Mucosa of descending colon (tissue), 3 donors: ENCODE measurements at places on chromosomes 7 and 10. TPM values are rescaled to one million over a fixed set of nuclear protein-coding genes. Genes with fewer than 3 reads are reported as not detected.

The PLAU gene
- 10.3 TPM for total RNA-seq

The SLC18A2 gene
- total RNA-seq: 1.6 TPM

The FAM221A gene
- total RNA-seq: 13.4 TPM

DNA sequence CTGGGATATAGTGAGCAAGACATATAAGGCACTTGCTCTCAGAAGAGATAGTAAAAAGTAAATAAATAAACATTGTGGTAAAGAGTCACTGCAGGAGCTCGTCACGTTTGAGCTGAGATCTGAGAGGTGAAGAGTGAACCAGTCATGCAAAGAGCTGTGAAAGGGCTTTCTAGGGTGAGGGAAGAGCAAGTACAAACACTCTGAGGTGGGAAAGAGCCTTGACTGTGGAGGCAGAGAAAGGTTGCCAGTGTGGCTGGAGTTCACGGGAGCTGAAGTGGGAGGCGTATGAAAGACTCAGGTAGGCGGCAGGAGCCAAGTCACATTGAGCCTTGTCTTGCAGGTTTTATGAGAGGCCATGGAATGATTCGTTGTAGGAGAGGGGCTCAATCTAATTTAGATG lies 141.0 kb downstream of the C1GALT1 start:
- no peak for DNase-seq

GRCh38 chr7:155230169-155230593 lies 67.5 kb upstream of the INSIG1 start:
- no peak for DNase-seq

- no peak for DNase-seq
Measured at GRCh38 chr7:67343572-67343971, 346.9 kb downstream of the TYW1 start.

- no peak for DNase-seq
Measured at GRCh38 chr7:47739301-47739875, 157.5 kb upstream of the TNS3 start.

GRCh38 chr10:12194752-12195271 lies 879 bp downstream of the NUDT5 start:
- peak; percentile 49 for DNase-seq

GRCh38 chr10:266974-267425 lies 131.7 kb downstream of the ZMYND11 start:
- DNase-seq: no peak

DNA sequence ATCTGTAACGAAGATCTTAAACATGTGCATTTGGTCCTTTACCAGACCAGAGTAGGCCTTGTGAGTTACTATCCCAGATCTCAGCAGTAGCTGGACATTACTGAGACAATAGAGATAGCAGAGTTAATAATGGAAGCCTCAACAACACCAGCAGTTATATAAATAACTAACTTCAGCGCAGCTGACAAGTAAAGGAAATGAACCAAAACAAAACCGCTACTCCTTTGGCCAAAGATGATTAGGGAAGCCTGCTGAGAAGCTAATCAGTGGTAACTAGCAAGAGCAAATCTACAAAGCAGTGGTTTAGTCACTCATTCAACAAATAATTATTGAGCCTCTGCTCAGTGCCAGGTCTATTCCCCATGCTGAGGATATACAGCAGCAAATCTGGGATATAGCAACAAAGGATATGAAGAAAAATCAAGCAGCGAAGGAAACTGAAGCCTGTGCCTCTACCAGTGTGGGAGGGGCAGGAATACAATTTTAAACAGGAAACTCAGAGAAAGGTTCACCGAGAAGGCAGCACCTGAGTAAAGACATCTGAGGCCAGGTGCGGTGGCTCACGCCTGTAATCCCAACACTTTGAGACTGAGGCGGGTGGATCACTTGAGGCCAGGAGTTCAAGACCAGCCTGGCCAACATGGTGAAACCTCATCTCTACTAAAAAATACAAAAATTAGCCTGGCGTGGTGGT lies 103.6 kb downstream of the ELMO1 start:
- DNase-seq: no peak
